ENCODE measurements at places on chromosomes 1 and 21. TPM values are rescaled to one million over a fixed set of nuclear protein-coding genes. Genes with fewer than 3 reads are reported as not detected.

GRCh38 chr1:20982316-20982715, 194.4 kb downstream of the EIF4G3 start:
- H3K4me3 ChIP-seq: no peak overlapping the region
- no peaks in the 10 kb centered on the region for H3K36me3 ChIP-seq
- no peak overlapping the region for H3K27ac ChIP-seq
- no peaks in the 10 kb centered on the region for H3K4me1 ChIP-seq
- DNase-seq: no peak
- no peaks in the 10 kb centered on the region for H3K27me3 ChIP-seq

- DNase-seq: no peak
- no peak overlapping the region for H3K27ac ChIP-seq
- no peak overlapping the region for H3K4me3 ChIP-seq
- H3K36me3 ChIP-seq: no peaks in the 10 kb centered on the region
- H3K27me3 ChIP-seq: no peaks in the 10 kb centered on the region
These were observed 665.8 kb upstream of the CAMK1G start for GRCh38 chr1:208917723-208918122.

- no peaks in the 10 kb centered on the region for H3K36me3 ChIP-seq
- no peak for DNase-seq
- H3K4me1 ChIP-seq: no peaks in the 10 kb centered on the region
- no peaks in the 10 kb centered on the region for H3K27me3 ChIP-seq
- H3K4me3 ChIP-seq: no peak overlapping the region
These were observed 6.5 kb downstream of the LDLRAD1 start for GRCh38 chr1:54011316-54012007.

The SLC35F3 gene
- 0.70 TPM for total RNA-seq

The C1orf167 gene
- total RNA-seq: 1.7 TPM

GRCh38 chr1:174134003-174134659, 25.2 kb upstream of the RABGAP1L start:
- no peak overlapping the region for H3K4me3 ChIP-seq
- H3K27ac ChIP-seq: no peak overlapping the region
- no peaks in the 10 kb centered on the region for H3K36me3 ChIP-seq
- DNase-seq: no peak
- no peaks in the 10 kb centered on the region for H3K4me1 ChIP-seq

GRCh38 chr1:6033986-6034749, 11.5 kb upstream of the KCNAB2 start:
- no peak overlapping the region for H3K27ac ChIP-seq
- H3K4me3 ChIP-seq: peak overlapping the region; percentile 47
- no peaks in the 10 kb centered on the region for H3K36me3 ChIP-seq
- H3K4me1 ChIP-seq: peaks cover 5% of the 10 kb centered on the region

DNA sequence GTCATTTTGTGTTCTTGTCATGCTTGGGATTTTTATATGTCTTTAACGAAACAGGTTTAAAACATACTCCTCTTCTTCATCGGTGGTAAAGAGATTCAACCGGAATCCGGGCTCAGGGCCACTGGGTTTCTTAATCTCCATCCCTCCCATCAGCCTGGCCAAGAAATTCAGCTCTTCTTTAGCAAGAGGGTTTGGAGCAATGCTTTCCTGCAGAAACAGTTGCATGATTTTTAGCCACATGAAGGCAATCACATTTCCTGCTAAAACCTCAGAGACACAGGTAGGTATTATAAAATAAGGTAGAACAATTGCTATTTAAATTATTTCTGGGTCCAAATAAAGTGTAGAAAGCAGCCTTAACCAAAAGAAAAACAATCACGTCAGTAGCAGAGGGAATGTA, 22.7 kb upstream of the LSM10 start:
- no peak overlapping the region for H3K4me3 ChIP-seq
- H3K27me3 ChIP-seq: no peaks in the 10 kb centered on the region
- DNase-seq: no peak
- no peaks in the 10 kb centered on the region for H3K4me1 ChIP-seq

The CD53 gene
- total RNA-seq: 0.93 TPM

DNA sequence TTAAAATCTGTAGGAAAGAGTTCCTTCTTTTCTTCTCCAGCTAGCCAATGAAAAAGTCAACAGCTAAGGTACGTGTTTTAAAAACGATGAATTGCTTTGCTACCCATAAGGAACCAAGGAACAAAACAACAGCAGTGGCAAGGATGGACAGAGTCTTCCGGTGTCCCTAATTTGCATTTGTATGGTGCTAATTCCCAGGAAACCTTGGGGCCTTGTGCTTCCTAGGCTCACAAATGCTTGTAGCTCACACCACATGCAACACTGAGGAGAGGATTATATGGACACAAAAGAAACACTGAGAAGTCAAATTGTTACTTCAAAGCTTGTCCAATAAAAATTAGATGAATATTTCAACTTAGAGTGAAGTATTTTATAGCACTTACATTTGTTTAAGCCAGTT, 1.8 kb upstream of the PGBD5 start:
- no peaks in the 10 kb centered on the region for H3K36me3 ChIP-seq
- H3K27ac ChIP-seq: peak overlapping the region; percentile 87
- peaks cover 20% of the 10 kb centered on the region for H3K27me3 ChIP-seq
- peaks cover 40% of the 10 kb centered on the region for H3K4me1 ChIP-seq
- peak overlapping the region; percentile 62 for H3K4me3 ChIP-seq
- peak; percentile 89 for DNase-seq

The KRTAP19-3 gene
- not detected for total RNA-seq

DNA sequence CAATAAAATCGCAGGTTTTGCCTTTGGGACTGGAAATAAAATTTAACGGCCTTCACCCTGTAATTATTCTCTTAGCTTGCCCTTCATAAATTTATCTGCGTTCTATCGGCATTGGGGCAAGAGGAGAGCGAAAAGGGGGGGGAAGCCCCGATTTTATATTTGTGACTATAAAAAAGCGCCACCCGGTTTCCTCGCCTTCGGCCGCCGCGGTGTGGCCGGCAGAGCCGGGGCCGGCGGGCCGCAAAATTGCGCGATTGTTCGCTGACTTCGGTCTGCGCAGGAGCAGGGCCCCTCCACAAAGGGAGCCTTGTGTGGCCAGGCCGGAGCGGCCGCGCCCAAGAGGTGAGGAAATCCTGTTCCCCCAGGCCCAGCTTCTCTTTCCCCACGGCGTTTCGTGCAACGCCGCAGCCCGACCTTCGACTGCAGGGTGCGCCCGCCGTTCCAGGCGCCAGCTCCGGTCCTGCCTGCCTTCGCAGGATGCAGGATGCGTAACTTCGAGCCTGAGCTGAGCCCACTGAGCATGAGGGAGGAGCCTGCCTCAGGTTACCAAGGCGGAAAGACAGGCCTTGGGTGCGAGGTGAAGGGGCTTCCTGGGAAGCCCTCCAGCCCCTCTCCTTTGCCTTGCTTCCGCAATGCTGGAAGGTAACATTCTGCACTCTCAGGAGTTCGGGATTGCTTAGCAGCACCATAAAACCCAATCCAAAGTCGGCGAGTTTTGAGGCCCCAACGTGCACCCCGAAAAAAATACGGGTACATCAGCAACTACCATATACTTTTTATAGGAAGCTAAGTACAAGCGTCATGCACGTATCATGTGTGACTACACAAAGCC, 4.9 kb upstream of the TBX15 start:
- no peak overlapping the region for H3K27ac ChIP-seq
- peak; percentile 66 for DNase-seq
- peaks cover 51% of the 10 kb centered on the region for H3K4me1 ChIP-seq
- peaks cover 100% of the 10 kb centered on the region for H3K27me3 ChIP-seq

The TFF1 gene
- total RNA-seq: not detected

GRCh38 chr1:27507960-27508665, 18.1 kb upstream of the WASF2 start:
- H3K27me3 ChIP-seq: no peaks in the 10 kb centered on the region
- H3K27ac ChIP-seq: no peak overlapping the region
- no peaks in the 10 kb centered on the region for H3K36me3 ChIP-seq
- peak; percentile 66 for DNase-seq
- H3K4me3 ChIP-seq: no peak overlapping the region

DNA sequence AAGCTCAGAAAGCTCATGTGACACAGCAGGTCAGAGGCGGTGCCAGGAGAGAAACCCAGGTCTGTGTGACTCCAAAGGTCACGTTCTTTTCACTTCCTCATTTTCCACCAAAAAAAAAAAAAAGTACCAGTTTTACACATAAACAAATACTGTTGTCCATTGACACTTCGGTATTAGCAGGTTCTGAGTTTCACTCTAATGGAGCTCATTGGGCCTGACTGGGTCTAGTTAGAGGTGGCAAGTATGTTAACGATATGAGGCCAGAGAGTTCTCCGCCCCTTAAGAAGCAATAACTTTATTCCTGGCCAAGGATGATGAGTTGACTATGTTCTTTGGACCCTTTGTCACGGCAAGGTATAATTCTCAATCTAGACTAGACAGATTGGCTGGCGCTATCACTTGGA, 30.0 kb upstream of the SDE2 start:
- no peak overlapping the region for H3K27ac ChIP-seq
- no peaks in the 10 kb centered on the region for H3K4me1 ChIP-seq
- DNase-seq: no peak
- no peaks in the 10 kb centered on the region for H3K27me3 ChIP-seq
- no peak overlapping the region for H3K4me3 ChIP-seq
- no peaks in the 10 kb centered on the region for H3K36me3 ChIP-seq

DNA sequence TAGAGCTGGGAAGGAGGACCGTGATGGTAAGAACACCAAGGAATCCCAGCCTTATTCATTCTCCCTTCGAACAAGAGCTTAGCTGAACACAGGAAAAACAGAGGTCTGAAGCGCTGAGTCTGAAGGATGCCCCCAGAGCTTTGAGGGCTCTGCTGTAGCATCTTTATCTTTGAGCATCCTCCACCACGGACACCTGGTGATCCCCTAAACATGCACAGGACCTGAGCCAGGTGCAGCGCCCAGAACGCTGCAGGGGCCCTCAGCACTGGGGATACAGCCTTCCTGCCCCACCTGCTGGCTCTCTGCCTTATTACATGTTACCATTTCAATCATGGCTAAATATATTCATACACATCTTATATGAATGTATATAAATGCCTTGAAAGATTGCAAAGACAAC, 7.7 kb upstream of the GPATCH4 start:
- no peaks in the 10 kb centered on the region for H3K27me3 ChIP-seq
- DNase-seq: peak; percentile 78
- no peak overlapping the region for H3K4me3 ChIP-seq
- H3K36me3 ChIP-seq: no peaks in the 10 kb centered on the region

The ZNF648 gene
- 0.58 TPM for total RNA-seq

- H3K4me3 ChIP-seq: no peak overlapping the region
- no peak overlapping the region for H3K27ac ChIP-seq
- H3K36me3 ChIP-seq: no peaks in the 10 kb centered on the region
These were observed 242.2 kb upstream of the ADGRL2 start for GRCh38 chr1:81558291-81559076.

Measured in GM23338 (cell line).